ENCODE measurements at places on chromosomes 11 and 22. TPM values are rescaled to one million over a fixed set of nuclear protein-coding genes. Genes with fewer than 3 reads are reported as not detected.

DNA sequence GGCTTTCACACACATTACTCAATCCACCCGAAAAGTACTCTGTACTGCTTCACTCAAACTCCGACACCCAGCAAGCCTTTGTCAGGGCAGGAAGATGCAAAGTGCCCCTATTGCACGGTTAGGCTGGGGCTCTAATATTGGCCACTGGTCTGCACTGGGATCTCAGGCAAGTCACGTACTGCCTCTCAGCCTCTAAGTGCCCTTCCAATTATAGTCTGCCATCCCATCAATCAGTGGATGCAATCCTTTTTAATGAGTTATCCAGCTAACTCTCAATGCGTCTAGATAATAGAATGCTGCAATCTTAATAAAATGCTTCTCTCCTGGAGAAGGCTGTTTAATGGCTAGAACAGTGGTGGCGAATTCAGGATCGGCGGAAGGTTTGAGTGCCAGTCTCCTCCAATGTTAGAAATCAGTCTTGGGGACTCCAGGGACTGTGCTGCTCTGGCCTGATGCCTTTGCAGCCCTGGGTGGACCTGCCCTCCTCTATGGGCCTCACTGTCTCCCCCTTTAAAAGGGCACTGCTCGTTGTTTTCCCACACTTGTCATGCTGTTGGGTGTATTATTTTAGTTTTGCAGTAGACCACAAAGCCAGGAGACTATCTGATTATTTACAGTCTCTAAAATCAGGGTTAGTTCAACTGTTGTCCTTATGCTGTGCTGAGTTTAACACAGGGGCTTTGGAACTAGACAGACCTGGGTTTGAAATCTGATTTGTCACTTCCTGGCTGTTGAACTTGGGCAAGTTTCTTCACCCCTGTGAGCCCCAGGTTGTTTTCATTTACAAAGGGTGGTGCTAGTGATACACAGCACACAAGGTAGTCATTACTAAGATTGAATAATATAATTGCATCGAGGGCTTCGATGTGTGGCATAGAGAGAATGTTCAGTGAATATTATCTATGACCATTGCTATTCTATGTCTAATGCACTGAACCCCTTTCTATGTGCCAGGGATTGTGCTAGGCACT lies 36.7 kb downstream of the CLMP start:
- no peak for DNase-seq

GRCh38 chr22:33324228-33324627 lies 266.0 kb upstream of the SYN3 start:
- no peak for DNase-seq

DNA sequence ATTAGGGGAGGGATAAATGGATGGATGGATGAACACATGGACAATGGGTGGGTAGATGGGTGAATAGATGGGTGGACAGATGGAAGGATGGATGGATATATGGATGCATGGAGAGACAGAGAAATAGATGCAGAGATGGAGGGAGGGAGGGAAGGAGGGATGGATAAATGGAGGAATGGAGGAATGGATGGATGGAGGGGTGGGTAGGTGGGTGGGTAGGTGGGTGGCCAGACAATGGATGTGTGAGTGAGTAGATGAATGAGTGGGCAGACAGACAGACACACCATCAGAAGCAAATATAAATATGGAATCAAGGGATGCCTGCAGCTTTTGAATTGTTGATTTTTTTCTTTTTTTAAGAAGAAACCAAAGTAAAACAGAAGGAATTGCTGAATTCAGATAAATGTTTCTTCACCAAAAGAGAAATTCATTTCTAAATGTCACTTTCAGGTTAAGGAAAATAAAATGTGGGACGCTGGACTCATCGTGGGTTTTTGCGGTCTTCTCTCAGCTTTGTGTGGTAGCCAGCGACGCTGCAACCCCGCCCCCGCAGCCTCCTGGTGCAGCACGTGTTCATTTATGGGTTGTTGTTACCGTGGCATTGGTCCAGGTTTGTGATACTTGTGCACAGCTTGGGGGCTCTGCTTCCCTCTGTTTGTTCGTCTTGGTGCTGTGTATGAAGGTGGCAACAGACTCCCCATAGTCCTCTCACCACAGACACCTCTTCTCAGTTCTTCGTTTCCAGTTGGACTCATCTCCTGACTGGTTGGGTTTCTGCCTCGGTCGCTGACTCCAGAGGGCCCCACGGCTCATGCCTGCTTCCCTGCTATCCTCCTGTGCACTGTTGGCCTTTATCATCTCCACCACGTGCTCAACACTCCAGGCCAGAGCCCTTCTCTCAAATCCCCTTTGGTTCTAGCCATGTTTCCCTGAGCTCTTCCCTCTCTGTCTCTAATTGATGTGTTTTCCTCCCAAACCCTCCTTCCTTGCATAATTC lies 76.4 kb downstream of the CDKN1C start:
- no peak for DNase-seq

- DNase-seq = no peak
Measured at GRCh38 chr11:58493676-58494075, 14.2 kb downstream of the OR5B21 start.

PLA2G3 gene
- polyA plus RNA-seq = 0.19 TPM

YPEL4 gene
- 2.0 TPM for polyA plus RNA-seq

Data from renal pelvis (tissue), 12 donors.